ENCODE measurements at places on chromosomes 2 and 18. TPM values are rescaled to one million over a fixed set of nuclear protein-coding genes. Genes with fewer than 3 reads are reported as not detected.

The ARHGEF4 gene
- 0.90 TPM for total RNA-seq

The CERKL gene
- total RNA-seq: not detected

The FIGLA gene
- total RNA-seq: not detected

The POTEI gene
- total RNA-seq: not detected

The C2orf66 gene
- total RNA-seq: 0.08 TPM

The ORMDL1 gene
- total RNA-seq: 28.5 TPM

The LAMA3 gene
- 0.60 TPM for total RNA-seq

The COL4A3 gene
- total RNA-seq: 8.3 TPM

The C18orf54 gene
- total RNA-seq: 0.70 TPM

The PIEZO2 gene
- 5.3 TPM for total RNA-seq

The IL36B gene
- total RNA-seq: not detected

The ARL5A gene
- 47.8 TPM for total RNA-seq

The MYO7B gene
- total RNA-seq: 0.23 TPM

The C2orf81 gene
- total RNA-seq: 0.98 TPM

The ASB18 gene
- total RNA-seq: not detected

The WBP1 gene
- total RNA-seq: 75.7 TPM

The TLX2 gene
- not detected for total RNA-seq

The SERPINB3 gene
- total RNA-seq: not detected

The SPP2 gene
- not detected for total RNA-seq

The MOB1A gene
- total RNA-seq: 53.9 TPM

Measured in smooth muscle cell of the coronary artery (primary cell).